M059J (cell line): ENCODE measurements at places on chromosomes 16 and 17. TPM values are rescaled to one million over a fixed set of nuclear protein-coding genes. Genes with fewer than 3 reads are reported as not detected.

DNA sequence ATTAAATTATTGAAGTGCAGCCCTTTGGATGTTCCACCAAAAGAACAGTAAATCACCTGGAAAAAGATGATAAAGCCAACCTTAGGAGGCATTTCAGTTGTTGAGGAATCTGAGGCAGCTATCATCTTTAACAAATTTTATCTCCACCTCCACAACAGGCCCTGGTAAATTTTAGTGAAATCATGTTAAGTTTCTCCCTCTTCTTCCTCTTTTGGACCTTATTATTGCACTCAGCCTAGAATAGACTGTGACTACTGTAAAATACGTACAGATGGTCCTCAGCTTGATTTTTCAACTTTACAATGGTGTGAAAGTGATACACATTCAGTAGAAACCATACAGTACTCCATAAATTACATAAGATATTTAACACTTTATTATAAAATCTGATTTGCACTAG, 90.3 kb downstream of the USP32 start:
- no peak for DNase-seq

KCNJ2 gene
- 0.44 and 0.54 TPM in 2 replicates for total RNA-seq

DNA sequence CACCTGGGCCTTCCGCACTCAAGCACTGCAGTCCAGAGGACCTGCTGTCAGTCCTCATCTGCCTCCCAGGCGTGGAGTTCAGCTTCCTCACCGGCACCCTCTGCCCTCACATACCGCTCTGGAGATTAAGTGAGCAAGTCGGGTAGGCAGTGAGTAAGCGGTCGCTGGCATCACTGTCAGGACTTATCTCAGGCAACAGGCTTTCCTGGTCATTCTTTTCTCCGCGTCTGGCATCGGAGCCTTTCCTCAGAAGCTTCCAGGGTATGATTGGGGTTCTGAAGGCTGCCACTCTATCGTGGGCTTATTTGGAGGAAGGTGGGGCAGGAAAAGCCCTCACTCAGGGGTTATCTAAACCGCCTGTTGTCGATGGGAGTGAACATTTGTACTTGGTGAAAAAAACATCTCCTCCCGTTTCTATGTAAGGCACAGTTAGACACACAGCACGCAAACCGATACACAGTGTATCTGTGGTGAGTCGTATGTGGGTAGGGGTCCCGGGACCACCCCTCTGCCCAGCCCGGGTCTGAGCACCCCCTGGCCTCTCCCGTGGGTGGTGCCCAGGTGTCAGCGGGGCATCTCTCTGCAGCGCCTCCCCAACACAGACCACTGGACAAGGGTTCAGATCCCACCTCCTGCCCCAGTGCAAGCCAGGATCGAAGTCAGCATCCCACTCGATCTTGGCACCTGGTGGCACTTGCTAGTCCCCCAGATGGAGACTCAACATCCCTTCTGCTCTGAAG, 92.5 kb upstream of the PLCG2 start:
- no peak for DNase-seq

ASGR1 gene
- not detected in 2 replicates for total RNA-seq

DNA sequence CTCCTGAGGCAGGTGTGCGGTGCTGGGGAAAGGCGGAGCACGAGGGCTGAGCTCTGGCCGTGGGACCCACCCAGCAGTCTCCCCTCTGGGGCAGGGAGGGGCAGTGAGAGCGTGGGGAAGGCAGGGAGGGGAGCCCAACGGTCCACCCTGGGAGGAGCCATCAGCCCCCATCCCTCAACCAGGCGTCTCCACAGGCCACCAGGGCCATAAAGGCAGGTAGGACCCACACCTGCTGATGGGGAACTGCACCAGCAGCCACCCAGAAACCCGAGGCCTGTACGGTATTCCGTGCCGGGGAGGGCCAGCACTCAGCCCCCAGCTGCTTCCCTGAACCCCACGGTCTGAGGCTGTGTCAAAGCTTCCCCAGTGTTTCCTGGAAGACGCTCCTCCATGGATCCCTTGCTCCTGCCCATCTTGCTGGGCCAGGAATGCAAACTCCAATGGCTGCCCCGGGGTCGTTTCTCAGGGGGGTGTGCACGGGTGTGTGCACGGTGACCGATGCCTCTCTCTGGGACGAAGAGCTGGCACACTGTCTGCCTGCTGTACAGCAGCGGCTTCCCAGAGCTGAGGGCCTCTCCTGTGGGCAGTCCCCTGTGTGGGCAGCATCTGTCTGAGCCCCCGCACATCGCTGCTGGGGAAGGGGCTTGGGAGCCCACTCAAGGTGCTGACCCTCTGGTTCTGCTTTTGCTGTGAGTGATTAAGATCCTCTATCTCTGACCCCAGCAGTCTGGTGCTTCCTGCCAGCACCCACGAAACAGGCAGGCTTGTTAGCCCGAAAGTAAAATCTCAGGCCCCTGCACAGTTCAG, 17.2 kb upstream of the METRNL start:
- DNase-seq, result no peak

KIF2B gene
- total RNA-seq, result not detected in 2 replicates

DNA sequence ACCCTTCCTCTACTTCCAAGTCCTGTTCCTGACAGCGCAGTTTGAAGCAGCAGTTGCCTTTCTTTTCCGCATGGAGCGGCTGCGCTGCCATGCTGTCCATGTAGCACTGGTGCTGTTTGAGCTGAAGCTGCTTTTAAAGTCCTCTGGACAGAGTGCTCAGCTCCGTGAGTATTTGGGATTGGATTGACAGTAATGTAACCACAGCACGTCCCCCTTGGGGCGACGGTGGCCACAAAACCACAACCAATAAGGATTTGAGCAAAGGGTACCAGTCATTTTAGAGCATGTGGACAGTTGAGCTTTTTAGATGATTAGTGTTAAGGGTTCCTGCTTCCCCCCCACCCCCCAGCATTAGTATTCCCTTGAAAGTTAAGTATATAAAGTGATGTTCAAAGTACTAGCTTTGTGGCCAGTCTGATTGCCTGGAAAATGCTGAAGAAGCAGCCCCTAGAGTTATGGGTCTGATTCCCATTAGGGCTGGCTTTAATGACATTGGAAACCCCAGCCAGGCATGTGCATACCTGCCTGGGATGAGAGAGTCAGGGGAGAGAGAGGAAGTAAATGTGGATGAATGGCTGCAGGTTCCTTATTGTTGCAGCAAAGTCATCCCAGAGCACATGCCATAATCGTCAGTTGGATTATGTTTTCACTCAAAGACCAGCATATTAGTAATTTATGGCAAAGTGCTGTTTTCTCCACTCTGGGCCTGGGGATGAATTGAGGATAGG, 31.6 kb upstream of the SLC12A3 start:
- peak; percentile 72 for DNase-seq

GRCh38 chr16:65202461-65202860, 80.6 kb upstream of the CDH11 start:
- peak; percentile 76 for DNase-seq

DNA sequence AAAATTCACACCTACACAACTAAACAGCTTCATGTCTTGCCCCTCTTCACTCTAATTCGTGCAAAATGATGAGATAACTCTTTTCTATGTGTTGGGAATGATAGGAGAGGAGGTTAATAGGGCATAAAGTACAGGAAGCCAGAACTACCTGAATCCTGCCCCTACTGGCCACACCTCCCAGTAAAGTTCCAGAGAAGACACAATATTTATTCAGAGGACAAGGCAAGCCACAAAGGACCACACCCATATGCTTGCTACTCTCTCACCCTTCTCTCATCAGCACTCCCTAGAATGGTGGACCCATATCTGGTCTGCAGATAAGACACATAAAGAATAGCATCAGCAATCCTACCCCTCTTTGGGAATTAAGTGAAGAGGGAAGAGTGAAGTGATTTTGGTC, 74.6 kb downstream of the ZNF18 start:
- no peak for DNase-seq

DNA sequence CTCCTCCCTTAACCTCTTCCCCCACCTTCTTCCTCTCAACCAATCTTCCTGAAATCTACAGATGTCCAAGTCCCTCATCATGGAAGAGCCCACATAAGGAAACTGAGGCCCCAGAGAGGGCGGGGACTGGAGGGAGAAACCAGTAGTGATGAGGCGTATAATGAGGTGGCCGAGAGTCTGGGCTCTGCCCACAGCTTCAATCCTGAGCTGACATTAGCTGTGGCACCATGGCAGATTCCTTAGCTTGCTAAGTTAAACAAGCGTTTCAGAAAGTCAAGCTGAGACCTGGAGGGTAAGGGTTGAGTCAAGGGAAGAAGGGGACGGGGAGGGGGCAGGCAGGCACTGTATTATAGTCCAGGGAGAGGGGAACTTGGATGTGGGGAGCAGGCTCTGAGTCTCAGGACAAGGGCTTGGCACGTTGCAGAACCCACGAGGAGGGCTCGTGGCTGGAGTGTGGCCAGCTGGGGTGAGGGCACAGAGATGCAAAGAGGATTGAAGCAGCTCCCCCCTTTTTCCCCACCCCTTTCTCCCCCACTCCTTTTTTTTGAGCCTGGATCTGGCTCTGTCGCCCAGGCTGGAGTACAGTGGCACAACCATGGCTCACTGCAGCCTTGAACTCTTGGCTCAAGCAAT, 13.3 kb downstream of the ARHGAP23 start:
- DNase-seq, result no peak

RRAD gene
- 3.2 and 9.4 TPM in 2 replicates for total RNA-seq

- no peak for DNase-seq
These were observed 6.7 kb upstream of the NUDT16L1 start for GRCh38 chr16:4686497-4687210.

ZPBP2 gene
- not detected in 2 replicates for total RNA-seq

GPRC5C gene
- total RNA-seq, result 12.9 and 36.4 TPM in 2 replicates

GRCh38 chr16:13061691-13062090, 160.3 kb downstream of the SHISA9 start:
- DNase-seq, result no peak

DNA sequence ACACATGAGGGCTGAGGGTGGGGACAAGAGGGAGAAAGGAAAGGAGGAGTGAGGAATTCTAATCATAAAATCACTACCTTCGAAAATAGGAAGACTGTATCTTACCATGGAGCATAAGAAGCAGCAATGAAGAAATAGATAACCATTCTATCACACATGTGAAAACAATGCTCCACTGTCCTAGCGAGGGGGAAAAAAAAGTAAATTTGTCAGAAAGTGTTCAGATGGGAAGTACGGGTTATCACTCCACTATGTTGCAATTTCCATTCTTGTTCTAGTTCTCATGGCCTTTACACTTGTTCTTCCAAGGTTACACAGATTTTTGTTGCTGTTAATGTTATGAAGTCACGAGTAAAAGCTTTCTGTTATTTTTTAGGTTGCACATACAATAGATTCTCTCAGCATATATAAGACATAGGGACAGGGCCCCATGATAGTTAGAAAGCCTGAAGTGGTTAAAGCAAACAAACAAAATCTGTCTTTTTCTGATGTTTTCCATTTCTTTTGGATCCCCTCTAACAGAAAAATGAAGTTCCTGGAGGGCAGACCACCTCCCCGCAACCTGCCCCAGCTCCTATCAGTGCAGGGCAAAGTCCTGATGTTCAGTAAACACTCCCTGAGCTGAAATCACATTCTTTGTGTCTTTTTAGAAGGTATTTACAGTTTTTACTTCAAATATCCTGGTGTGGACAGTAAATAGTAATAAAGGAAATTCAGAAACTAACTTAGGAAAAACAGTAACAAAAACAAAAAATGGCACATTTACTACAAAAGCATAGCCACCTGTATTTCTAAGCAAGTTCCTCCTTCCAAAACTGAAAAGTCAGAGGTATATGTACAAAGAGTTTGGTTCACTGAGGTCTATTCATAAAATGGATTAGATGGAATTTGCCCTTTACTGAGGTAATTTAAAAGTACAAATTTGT, 13.7 kb downstream of the MMD start:
- DNase-seq, result no peak

KRT13 gene
- total RNA-seq, result 0.34 TPM in 1 of 2 replicates, not detected in the other

GRCh38 chr16:85517563-85518179, 95.5 kb upstream of the GSE1 start:
- DNase-seq, result no peak

HAGHL gene
- 3.6 and 4.9 TPM in 2 replicates for total RNA-seq

GRCh38 chr16:5838725-5839124, 741.1 kb upstream of the EEF2KMT start:
- DNase-seq, result no peak

MVP gene
- 112 and 186 TPM in 2 replicates for total RNA-seq

DNA sequence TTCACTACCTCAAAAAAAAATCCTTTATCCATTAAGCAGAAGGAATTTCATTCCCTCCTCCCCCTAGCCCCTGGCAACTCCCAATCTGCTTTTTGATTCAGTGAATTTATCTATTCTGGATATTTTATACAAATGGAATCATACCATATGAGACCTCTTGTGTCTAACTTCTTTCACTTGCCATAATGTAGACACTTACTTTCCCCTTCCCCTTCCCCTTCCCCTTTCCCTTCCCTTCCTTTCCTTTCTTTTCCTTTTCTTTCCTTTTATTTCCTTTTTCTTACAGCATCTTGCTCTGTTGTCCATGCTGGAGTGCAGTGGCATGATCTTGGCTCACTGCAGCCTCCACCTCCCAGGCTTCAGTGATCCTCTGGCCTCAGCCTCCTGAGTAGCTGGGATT, 50.5 kb downstream of the PSMD12 start:
- DNase-seq, result no peak

DNA sequence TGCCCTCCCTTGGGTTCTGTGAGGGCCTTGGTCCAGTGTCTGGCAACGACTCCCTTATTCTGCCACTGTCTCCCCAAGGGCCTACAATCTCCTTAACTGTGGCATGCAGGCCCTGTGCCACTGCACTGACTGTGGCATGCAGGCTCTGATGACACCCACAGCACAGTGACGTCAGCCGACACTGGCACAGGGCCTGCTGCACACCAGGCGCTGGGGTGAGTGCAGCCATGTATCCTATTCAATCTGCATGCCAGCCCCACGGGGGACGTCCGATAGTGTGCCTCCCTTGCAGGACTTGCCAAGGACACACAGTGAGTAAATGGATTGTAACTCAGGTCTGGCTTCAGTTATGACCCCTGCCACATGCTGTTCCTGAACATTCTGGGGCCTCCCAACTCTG, 39.8 kb upstream of the RASD1 start:
- no peak for DNase-seq

- DNase-seq, result no peak
These were observed 3.7 kb downstream of the KPNB1 start for GRCh38 chr17:47653442-47653841.

DNA sequence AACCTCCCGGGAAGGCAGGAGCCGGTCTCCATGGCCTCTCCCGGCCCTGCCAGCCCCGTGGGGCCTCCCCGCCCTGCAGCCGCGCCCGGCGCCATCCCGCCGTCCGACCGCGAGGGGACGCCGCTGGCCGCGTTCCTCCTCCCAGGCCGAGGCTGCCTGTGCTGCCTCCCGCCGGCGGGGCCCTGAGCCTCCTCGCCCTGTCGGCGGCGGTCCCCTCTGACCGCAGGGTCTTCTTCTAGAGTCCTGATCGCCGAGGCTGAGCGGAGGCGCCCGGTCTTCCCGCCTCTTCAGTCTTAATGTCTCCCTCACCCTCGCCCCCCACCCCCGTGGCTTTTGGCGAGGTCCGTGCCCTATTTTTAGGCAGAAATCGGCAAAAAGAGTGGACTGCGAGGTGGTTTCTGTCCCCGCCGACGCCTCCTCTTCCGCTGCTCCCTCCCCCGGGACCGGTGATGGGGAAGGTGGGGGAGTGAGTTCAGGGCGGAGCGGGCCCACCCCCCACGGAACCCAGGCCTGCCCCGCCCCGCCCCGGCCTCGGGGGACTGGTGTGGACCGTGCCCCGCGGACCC, 794 bp upstream of the CPNE7 start:
- DNase-seq, result peak; percentile 68

MT1E gene
- 89.2 and 89.4 TPM in 2 replicates for total RNA-seq
